Spleen (tissue), 13 donors: ENCODE measurements at places on chromosomes 5 and 9. TPM values are rescaled to one million over a fixed set of nuclear protein-coding genes. Genes with fewer than 3 reads are reported as not detected.

OR1J2 gene
- total RNA-seq = not detected

PCDHGB4 gene
- 3.9 TPM for total RNA-seq

ITGA1 gene
- total RNA-seq = 381 TPM

GABRG2 gene
- total RNA-seq = not detected

GLRA1 gene
- total RNA-seq = not detected

PTPRD gene
- 0.94 TPM for total RNA-seq

GTF3C5 gene
- 44.8 TPM for total RNA-seq

DNA sequence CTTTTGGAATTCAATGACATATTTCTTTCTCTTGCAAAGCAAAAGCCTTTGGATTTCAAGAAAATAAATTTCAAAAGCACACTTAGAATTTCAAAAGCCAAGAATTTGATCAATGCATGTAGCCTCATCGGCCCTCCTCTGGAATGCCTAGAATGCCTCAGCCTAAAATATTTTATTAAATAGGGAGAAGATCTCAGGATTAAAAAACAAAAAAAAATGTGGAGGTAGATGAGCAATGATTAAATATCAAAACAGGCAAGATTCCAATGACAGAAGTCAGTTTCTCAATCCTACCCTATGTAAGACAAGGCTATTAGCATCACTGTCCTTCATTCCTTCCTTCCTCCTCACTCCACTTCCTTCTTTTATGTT is 169.0 kb downstream of the CDH6 start:
- H3K4me3 ChIP-seq = no peak overlapping the region
- DNase-seq = no peak
- no peaks in the 10 kb centered on the region for H3K4me1 ChIP-seq
- H3K27me3 ChIP-seq = no peaks in the 10 kb centered on the region

- peaks cover 9% of the 10 kb centered on the region for H3K4me1 ChIP-seq
- H3K27me3 ChIP-seq = no peaks in the 10 kb centered on the region
- no peak for DNase-seq
Observed at GRCh38 chr9:90847971-90848370, 46.4 kb downstream of the SYK start.

GRCh38 chr5:74877624-74878304 is 11.6 kb upstream of the FAM169A start:
- no peak overlapping the region for H3K4me3 ChIP-seq
- H3K4me1 ChIP-seq = no peaks in the 10 kb centered on the region
- no peaks in the 10 kb centered on the region for H3K36me3 ChIP-seq
- no peaks in the 10 kb centered on the region for H3K27me3 ChIP-seq
- no peak overlapping the region for H3K27ac ChIP-seq

GRCh38 chr5:58021466-58021865 is 438.4 kb downstream of the PLK2 start:
- no peak overlapping the region for H3K27ac ChIP-seq
- DNase-seq = no peak
- no peaks in the 10 kb centered on the region for H3K36me3 ChIP-seq
- H3K27me3 ChIP-seq = no peaks in the 10 kb centered on the region
- H3K4me3 ChIP-seq = no peak overlapping the region

GRCh38 chr9:29006628-29007027 is 1433.3 kb upstream of the C9orf72 start:
- H3K4me3 ChIP-seq = no peak overlapping the region
- H3K27ac ChIP-seq = no peak overlapping the region
- H3K27me3 ChIP-seq = no peaks in the 10 kb centered on the region

GRCh38 chr9:133733796-133734533 is 4.2 kb downstream of the SARDH start:
- H3K36me3 ChIP-seq = no peaks in the 10 kb centered on the region
- H3K27me3 ChIP-seq = no peaks in the 10 kb centered on the region
- peak; percentile 73 for DNase-seq
- H3K4me3 ChIP-seq = no peak overlapping the region

GRCh38 chr9:5582835-5583195 is 46.1 kb upstream of the RIC1 start:
- H3K27me3 ChIP-seq = no peaks in the 10 kb centered on the region
- H3K4me1 ChIP-seq = peaks cover 43% of the 10 kb centered on the region
- peak overlapping the region; percentile 51 for H3K27ac ChIP-seq
- peak; percentile 73 for DNase-seq
- H3K36me3 ChIP-seq = no peaks in the 10 kb centered on the region

DNA sequence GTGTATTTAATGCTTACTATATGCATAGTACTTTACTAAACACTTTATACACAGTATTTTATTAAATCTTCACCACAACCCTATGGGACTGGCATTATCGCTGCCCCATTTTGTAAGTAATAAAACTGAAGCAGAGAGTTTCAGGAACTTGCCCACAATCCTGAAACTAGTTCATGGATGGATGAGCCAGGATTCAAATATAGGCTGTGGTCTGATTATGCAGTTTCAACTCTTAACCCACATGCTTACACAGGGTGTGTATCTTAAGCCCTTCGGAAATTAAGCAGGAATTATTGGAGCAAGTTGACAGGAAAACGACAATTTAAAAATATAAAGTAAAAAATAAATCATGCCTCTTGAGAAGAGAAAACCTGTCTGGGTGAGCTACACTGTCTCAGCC is 109.0 kb downstream of the ATP10B start:
- no peak overlapping the region for H3K27ac ChIP-seq
- DNase-seq = no peak
- no peaks in the 10 kb centered on the region for H3K4me1 ChIP-seq
- H3K27me3 ChIP-seq = no peaks in the 10 kb centered on the region
